Neural cell (in vitro differentiated cells): ENCODE measurements at places on chromosomes 2 and 18. TPM values are rescaled to one million over a fixed set of nuclear protein-coding genes. Genes with fewer than 3 reads are reported as not detected.

Gene EML6
- polyA plus RNA-seq, result 9.9 and 13.4 TPM in 2 replicates

Gene CACNB4
- 29.0 and 31.1 TPM in 2 replicates for polyA plus RNA-seq

Gene ALLC
- 0.33 TPM in 1 of 2 replicates, not detected in the other for polyA plus RNA-seq

Gene GPR17
- polyA plus RNA-seq, result not detected in 2 replicates

Gene ORC2
- polyA plus RNA-seq, result 14.8 and 17.2 TPM in 2 replicates

Gene MEP1B
- polyA plus RNA-seq, result not detected in 2 replicates

Gene TOGARAM2
- polyA plus RNA-seq, result 0.10 and 0.24 TPM in 2 replicates

Gene FIGN
- polyA plus RNA-seq, result 0.71 and 1.0 TPM in 2 replicates

Gene KCTD1
- 32.0 and 44.5 TPM in 2 replicates for polyA plus RNA-seq

Gene SIX3
- polyA plus RNA-seq, result 8.7 and 9.8 TPM in 2 replicates

Gene OSBPL6
- 11.8 and 12.8 TPM in 2 replicates for polyA plus RNA-seq

Gene GALNT14
- polyA plus RNA-seq, result 9.0 and 15.9 TPM in 2 replicates

Gene GALR1
- polyA plus RNA-seq, result 0.11 and 0.14 TPM in 2 replicates

Gene SNED1
- 0.04 and 0.32 TPM in 2 replicates for polyA plus RNA-seq

Gene SMIM21
- not detected in 2 replicates for polyA plus RNA-seq

Gene CCDC150
- polyA plus RNA-seq, result 0.57 and 1.8 TPM in 2 replicates

Gene RSAD2
- polyA plus RNA-seq, result 0.16 and 1.2 TPM in 2 replicates

Gene PSTPIP2
- polyA plus RNA-seq, result 0.48 and 0.98 TPM in 2 replicates

Gene LYG2
- polyA plus RNA-seq, result not detected in 2 replicates

Gene AFG3L2
- polyA plus RNA-seq, result 43.2 and 49.4 TPM in 2 replicates

Gene CCBE1
- 0.19 TPM in 1 of 2 replicates, not detected in the other for polyA plus RNA-seq

Gene GKN1
- not detected in 2 replicates for polyA plus RNA-seq

Gene CD8B
- polyA plus RNA-seq, result not detected in 2 replicates

Gene DSG2
- polyA plus RNA-seq, result 0.94 and 1.1 TPM in 2 replicates

Gene IL1RL2
- polyA plus RNA-seq, result not detected in 2 replicates

Gene NRP2
- polyA plus RNA-seq, result 28.2 and 30.2 TPM in 2 replicates

Gene ADGRF3
- 0.12 and 0.42 TPM in 2 replicates for polyA plus RNA-seq

Gene ACMSD
- not detected in 2 replicates for polyA plus RNA-seq

Gene C2orf80
- 68.0 and 71.5 TPM in 2 replicates for polyA plus RNA-seq

Gene CABYR
- polyA plus RNA-seq, result 4.6 and 6.9 TPM in 2 replicates

Gene TGFA
- 0.85 and 0.92 TPM in 2 replicates for polyA plus RNA-seq

Gene MSTN
- polyA plus RNA-seq, result 1.2 and 1.3 TPM in 2 replicates

Gene CRYGC
- polyA plus RNA-seq, result not detected in 2 replicates

Gene CCNYL1
- polyA plus RNA-seq, result 12.1 and 14.7 TPM in 2 replicates

Gene OTOS
- polyA plus RNA-seq, result not detected in 2 replicates

Gene RFTN2
- 0.06 TPM in 2 replicates for polyA plus RNA-seq

Gene CD207
- not detected in 2 replicates for polyA plus RNA-seq

Gene PCARE
- polyA plus RNA-seq, result not detected in 2 replicates

Gene CFAP65
- polyA plus RNA-seq, result 1.1 and 1.7 TPM in 2 replicates

Gene SRSF7
- polyA plus RNA-seq, result 278 and 286 TPM in 2 replicates

Gene FBXO48
- polyA plus RNA-seq, result 0.45 and 1.1 TPM in 2 replicates

Gene LAMA3
- 2.2 and 3.4 TPM in 2 replicates for polyA plus RNA-seq

Gene SPP2
- polyA plus RNA-seq, result not detected in 2 replicates

Gene GPR155
- polyA plus RNA-seq, result 5.7 TPM in 2 replicates

Gene SP5
- 0.15 TPM in 1 of 2 replicates, not detected in the other for polyA plus RNA-seq
